HS-27A (cell line): ENCODE measurements at places on chromosomes 2 and 18.
A peak's percentile ranks its signal among the peaks of the same experiment; 100 is the strongest.

- DNase-seq: no peak
Measured at GRCh38 chr2:1988594-1988993, 244.3 kb upstream of the PXDN start.

GRCh38 chr2:113277474-113278072, 1.1 kb downstream of the PAX8 start:
- no peak for DNase-seq

GRCh38 chr18:60235164-60235563, 137.4 kb downstream of the MC4R start:
- DNase-seq: no peak

- peak; percentile 15 for DNase-seq
Measured at GRCh38 chr2:26640331-26640745, 828 bp downstream of the CIB4 start.

DNA sequence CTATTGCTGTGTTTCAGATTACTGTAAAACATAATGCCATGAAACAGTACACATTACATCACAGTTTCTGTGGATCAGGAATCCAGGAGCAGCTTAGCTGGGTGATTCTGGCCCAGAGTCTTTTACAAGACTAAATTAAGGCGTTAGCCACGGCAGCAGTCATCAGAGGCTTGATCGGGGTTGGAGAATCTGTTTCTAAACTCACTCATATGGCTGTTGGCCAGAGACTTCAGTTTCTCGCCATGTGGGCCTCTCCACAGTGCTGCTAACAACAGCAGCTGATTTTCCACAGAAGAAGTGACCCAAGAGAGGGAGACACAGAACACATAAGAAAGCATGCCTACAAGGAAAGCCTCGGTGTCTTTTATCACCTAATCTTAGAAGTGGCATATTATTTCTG, 89.2 kb upstream of the MYO3B start:
- DNase-seq: no peak
